Right cardiac atrium (tissue), 5 donors: ENCODE measurements at places on chromosomes 3 and 15. TPM values are rescaled to one million over a fixed set of nuclear protein-coding genes. Genes with fewer than 3 reads are reported as not detected.
A peak's percentile ranks its signal among the peaks of the same experiment; 100 is the strongest.

DNA sequence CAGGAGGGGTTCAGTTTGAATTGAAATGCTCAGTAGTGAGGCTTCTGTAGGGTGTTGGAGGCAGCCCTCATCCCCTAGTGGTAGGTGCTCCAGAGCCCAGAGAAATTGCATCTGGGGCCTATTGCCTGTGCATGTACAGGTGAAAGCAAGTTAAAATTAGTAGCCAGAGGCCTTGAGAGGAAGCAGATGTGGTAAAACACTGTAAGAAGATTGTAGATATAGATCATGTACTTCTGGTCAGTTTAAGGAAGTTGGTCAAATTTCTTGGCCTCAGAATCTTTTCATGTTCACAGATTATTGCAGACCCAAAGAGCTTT is 34.6 kb downstream of the IGSF10 start:
- DNase-seq: no peak

GRCh38 chr3:195096484-195097330 is 174.3 kb downstream of the XXYLT1 start:
- no peak for DNase-seq

DNA sequence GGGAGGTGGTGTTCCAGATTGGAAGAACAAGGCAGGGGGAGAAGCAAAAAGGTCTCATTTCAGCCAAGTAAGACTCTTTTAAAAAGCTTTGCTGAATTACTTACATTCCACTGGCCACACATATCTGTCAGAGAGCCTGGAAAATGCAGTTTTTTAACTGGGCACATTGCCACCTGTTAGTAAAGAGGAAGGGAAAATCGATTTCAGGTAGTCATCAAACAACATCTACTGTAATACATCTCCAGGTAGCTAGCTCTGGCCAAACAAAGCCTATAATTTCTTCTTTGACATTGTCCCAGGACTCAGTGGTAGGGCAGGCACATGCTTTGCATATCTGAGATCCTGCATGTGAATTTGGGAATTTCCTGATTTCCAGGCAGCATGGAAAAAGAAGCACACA is 480.7 kb upstream of the SUCLG2 start:
- no peak for DNase-seq

DNA sequence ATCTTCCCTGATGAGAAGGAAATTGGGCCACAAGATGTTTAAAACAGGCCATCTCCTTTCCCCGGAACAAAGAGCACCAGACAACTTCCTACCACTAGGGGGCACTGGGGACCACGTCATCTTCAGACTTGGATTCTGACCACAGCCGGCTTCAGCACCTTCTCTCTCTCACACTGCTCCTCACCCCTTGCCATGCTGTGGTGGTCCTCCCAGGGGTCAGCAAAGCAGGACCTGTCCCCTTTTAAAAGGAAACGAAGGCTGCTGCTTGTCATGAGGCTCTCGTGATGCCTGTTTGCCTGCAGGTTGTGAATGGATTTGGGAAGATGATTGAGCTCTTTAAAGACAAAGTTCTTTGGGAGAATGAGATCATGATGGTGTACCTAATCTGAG is 16.2 kb downstream of the RFT1 start:
- peak; percentile 84 for DNase-seq

DNA sequence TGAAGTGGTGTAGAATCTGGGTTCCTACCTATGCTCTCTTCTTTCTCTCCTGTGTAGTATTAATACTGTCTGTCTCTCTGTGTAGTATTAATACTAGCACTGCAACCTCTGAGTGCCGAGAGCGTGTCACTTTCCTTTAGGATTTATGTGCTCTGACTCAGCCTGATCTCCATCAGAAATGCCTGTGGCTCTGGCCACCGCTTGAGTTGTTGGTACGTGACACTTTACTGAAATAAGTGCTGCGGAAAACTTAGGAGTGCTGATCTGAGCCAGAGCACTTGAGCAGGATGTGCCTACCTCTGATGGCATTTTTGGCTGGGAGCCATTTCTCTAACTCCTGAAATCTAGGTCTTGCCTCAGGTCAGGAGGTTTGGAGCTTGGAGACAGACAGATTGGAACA is 807.4 kb downstream of the SQOR start:
- DNase-seq: no peak

DNA sequence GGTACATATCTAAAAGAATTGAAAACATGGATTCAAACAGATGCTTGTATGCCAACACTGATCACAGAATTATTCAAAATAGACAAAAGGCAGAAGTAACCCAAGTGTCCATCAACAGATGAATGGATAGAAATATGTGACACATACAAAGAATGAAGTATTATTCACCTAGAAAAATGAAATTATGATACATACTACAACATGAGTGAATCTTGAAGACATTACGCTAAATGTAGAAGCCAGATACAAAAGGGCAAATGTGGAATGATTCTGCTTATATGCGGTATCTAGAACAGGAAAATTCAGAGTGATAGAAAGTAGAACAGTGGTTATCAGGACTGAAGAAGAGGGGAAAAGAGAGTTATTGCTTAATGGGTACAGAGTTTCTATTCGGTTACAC is 26.2 kb upstream of the SLC12A8 start:
- no peak for DNase-seq

- DNase-seq: no peak
Observed at GRCh38 chr3:13764161-13764560, 115.7 kb downstream of the WNT7A start.

GRCh38 chr15:69652751-69653305 is 200.2 kb downstream of the RPLP1 start:
- no peak for DNase-seq

Gene TCAIM
- 22.3 TPM for total RNA-seq

Gene HSPBAP1
- total RNA-seq: 8.3 TPM

Gene CLEC3B
- total RNA-seq: 133 TPM

Gene PARP3
- total RNA-seq: 12.2 TPM
